ENCODE measurements at places on chromosomes 16 and 17.

DNA sequence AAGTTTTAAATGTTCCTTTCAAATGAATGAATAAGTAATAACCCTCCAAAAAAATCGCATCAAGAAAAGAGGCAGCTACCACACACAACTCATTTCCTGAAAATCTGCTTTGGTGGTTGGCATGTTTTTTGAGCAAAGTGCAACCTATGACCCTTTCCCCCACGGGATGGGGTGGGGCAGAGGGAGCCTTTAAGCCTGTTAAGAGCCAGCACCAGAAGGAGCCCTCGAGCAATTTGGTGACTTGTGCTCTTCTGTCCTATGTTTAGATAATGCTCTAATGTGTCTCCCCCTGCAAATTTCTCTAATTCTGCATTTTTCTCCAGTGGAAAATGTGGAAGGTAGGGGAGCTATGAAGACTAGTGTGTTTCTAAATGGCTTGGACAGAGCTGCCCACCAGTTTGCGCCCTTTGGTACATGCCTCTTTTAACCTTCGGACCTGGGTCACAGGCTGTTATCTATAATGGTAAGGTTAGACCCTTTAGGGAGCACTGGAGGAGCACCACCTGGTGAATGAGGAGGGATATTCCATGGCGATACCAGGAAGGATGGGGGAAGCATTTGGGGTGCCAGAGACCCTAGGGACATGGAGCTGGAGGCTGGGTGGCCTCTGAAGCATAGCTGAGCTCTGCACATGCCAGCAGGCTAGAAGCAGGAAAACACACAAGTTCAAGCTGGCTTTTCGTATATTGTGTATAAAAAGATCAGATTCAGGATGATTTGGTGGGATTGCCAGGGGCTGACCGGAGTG lies 1.6 kb downstream of the PYCARD start:
- DNase-seq, result peak; percentile 27

GRCh38 chr16:31301708-31302400 lies 42.1 kb downstream of the ITGAM start:
- no peak for DNase-seq

DNA sequence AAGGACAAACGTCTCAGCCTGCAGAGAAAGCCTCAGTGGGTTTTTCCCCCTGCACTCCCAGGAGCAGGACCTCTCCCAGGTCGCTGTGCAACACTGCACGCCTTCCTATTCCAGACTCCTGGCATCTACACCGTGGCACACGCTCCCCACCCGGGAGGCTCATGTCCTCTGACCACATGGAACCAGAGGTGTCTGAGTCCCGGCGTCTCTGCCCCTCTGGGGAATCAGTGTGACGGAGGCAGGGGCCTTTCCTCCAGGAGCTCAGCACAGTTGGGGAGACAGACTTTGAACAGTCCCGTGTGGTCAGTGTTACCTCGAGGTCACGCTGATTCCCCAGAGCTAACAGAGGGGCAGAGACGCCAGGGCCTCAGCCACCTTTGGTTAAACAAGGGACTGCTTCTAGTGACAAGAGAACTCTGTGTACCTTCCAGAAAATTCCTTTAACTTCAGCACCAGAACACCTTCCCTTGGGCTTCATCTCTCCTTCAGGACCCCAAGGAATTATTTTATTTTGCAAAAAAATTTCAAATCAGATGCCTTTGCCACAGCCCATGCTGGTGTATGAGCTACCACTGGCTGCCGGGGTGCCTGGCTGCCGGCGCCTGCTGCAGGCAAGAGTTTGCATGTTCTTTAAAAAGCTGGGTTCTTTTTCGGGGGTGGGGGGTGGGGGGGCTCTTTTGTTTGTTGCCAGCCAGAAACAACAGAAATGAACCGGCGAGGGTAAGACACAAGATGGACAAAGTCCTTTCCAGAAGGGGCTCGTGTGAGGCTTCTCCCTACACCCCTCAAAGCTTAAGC lies 6.6 kb downstream of the CANT1 start:
- DNase-seq, result no peak

DNA sequence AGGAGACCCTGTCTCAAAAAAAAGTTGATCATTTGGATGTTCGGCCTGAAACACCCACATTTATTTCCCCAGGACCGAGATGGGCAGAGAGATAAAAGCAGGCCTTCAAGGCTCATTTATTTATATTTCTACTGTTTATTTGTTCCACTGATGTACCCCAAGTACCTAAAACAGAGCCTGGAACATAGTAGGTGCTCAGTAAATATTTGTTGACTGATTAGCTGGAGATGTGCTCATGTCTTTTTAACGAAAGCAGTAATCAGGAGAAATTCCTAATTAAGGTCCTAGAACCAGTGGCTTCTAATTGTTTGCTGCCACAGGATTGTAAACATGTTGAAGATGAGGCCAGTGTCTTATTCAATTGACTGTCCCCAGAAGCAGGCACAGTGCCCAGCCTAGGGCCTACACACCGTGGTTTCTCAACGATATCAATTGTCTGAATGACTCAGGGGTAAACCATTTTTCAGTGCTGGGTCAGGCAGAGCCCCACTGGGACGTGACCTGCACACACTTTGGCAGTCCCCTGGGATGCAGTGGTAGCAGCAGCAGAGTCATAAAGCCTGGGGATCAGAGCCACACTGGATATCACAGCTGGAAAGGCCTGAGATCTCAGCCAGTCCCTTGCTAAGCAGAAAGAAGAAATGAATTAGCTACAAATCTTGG lies 34.8 kb downstream of the SOST start:
- no peak for DNase-seq

GRCh38 chr16:88318521-88318920 lies 64.2 kb upstream of the ZNF469 start:
- DNase-seq, result no peak

DNA sequence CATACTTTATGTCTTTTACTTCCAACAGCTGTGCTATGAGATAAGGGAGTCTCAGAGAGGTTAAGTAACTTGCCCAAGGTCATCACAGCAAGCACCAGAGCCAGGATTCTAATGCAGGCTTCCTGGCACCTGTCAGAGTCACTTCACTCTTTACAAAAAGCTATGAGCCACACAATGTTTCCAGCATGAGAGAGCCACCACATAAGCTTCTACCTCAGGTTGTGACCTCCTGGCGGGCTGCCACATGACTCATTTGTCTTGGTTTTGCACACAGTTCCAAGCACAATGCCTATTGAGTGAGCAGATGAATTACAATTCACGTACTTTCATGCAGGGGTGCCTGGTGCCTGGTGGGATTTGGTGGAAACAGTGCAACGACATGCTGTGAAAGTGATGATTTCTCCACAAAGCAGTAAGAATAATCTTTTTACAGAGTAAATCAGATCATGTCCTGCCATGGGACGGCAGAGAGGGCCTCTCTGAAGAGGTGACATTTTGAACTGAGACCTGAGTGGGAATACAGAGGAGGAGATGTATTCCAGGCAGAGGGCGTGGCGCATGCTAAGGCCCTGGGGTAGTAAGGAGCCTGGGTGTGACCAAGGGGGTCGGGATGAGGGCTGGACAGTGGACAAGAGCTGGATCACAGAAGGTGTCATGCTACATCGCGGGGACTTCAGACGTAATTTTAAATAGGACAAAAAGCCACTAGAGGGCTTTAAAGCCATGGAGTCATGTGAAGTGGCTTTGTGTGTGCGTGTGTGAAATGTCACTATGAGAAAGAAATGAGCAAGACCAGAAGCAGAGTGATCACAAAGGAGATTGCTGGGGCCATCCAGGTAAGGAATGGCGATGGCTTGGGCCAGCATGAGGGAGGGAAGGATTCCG lies 53.4 kb downstream of the CACNG3 start:
- no peak for DNase-seq

GRCh38 chr17:37130984-37131446 lies 182.3 kb downstream of the AATF start:
- DNase-seq, result no peak

- no peak for DNase-seq
Measured at GRCh38 chr16:85091522-85091910, 20.8 kb downstream of the CIBAR2 start.

DNA sequence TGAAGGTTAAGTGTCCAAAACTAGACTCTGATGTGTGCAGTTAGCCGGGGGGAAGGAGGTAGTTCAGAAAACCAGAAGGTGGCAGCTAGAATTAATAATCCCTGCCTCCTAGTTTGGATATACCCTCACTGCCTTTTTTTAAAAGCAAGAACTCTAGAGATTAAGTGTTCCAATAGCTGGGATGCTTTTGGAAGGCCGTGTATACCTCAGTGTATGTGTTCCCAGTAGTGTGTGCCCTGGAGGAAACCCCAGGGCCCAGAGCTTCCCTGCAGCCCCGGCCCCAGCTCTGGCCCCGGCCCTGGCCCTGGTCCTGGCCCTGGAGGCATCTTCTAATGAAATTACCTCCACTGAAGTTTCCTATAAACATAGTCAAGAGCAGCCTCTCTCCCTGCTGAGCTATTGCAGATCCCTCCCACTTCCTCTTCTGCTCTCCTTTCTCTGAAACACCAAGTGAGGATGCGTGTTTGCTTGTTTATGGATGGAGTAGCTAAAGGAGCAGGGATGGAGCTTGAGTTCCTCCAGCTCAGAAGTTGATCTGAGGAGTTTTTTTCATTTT lies 130.7 kb downstream of the PRKCA start:
- no peak for DNase-seq

DNA sequence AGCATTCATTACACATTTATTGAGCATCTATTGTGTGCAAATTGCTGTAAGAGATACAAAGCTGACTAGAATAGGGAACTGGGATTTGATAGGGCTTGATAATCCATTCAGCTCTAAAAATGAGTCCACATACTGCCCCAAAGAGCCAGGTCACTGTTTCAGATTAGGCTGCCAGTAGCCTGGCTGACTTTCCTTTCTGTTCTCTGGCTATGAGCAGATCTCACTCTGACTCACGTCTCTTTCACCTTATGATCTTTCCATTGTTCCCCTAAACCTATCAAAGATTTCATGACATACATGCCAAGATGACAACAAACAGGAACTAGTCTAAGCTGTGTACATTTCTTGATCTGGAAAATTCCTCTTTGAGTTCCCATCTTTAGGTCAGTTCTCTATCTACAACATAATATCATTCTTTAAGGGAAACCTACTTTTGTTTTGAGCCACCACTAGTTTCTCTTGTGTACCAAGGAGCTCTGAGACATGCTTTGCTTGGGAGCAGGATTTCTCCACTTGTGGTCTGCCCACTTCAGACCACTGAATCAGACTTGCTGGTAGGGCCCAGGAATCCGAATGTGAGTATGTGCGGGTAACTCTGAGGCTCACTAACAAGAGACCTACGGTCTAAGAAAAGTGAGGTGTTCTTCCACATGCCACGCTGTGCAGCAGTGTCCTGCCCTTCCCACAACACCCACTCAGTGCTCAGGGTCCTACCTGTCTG lies 40.9 kb upstream of the ICAM2 start:
- DNase-seq, result no peak

- DNase-seq, result no peak
Measured at GRCh38 chr16:84739349-84740124, 39.7 kb downstream of the USP10 start.

DNA sequence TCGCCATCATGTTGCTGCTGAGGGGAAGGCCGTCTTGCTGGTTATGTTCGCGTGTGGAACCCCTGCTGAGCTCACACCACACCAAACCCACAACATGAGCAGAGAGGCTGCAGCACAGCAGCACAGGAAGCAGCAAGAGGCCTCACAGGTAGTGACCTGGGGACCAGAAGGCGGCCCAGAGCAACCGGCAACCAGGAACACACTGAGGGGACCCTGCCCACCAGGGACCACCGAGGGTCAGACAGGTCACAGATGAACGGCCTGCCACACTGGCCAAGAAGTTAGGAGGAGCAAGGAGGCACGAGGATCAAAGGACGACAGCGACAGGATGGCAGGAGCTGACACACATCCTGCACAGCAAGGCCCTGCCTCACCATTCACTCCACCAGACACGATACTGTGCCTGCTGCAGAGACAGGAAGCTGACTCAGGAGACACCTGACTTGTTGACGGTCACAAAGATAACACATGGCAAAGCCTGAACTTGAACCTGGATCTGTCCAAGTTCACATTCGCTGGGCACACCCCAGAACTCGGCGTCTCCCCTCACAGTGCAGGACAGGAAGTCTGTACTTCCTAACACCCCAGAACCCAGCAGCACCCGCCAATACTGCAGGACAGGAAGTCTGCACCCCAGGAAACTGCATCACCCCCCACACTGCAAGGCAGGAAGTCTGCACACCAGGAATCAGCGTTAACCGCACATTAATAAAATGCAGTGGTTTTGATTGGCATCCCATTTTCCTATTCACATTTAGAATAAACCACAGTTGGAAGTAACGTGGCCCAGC lies 98.5 kb downstream of the ZNF778 start:
- peak; percentile 54 for DNase-seq

GRCh38 chr16:87180069-87180468 lies 137.1 kb downstream of the C16orf95 start:
- DNase-seq, result no peak

- no peak for DNase-seq
Measured at GRCh38 chr17:31058976-31059375, 35.8 kb upstream of the NF1 start.

DNA sequence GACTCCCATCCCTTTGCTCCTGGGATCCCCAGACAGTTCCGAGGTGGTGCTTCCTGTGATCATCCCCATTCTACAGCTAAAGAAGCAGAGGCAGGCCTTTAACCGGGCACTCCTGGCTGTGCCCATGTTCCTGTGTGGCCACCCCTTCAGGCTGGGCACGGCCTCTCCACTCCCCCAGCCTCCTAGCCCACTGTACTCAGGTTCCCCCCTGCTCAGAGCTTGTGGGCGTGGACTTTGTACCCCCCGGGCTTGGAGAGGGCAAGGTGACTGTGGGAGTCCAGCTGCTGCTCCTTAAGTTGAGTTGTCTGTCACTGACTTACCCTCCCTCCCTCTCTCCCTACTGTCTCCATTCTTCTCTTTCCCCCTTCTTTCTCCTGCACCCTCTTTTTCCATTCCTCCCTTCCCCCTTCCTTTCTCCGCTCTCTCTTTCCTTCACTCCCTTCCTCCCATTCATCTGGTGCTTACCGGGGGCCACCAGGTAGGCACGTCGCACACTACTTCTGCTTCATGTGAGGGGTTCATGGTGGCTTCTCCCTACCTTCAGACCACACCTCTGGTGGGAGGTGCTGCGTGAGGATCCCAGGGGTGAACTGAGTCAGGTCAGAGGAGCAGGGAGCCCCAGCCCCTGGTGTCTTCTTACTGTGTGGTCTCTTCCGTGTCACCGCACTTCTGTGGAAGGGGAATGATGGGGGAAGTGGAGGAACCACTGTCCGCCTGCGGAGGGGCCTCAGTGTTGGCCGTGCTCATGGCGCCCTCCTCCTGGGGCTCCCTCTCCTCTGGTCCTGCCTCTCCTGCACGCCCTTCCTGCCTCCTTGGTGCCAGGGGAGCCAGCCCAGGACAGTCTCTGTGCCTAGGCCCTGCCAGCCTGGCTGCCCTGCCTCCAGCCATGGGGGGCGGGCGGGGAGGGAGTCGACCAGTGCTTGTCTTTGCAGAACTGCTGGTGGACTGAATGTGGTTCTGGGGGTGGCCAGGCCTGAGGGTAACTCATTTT lies 29.7 kb downstream of the CMIP start:
- no peak for DNase-seq
